Osteocyte (in vitro differentiated cells): ENCODE measurements at places on chromosomes 11 and 22. TPM values are rescaled to one million over a fixed set of nuclear protein-coding genes. Genes with fewer than 3 reads are reported as not detected.

DNA sequence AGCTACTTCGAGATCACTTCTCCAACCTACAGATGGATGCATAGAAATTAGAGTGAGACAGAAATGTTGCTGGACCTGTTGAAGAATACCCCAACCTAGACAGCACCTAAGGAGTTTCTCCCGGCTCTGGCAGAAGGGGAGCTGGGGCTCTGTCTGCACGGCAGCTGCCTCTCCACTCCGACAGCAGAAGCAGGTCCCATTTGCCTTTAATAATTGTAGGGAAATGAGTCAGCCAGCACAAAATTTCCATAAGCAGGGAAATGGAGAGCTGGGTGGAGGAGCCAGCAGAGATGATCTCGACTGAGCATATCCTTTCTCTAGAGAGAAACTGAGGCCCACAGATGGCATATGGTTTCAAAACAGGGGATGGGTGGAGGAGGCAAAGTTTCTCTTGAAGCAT is 80.1 kb downstream of the EFCAB6 start:
- no peak overlapping the region for H3K27ac ChIP-seq
- H3K27me3 ChIP-seq = no peaks in the 10 kb centered on the region
- H3K4me1 ChIP-seq = no peaks in the 10 kb centered on the region
- H3K36me3 ChIP-seq = no peaks in the 10 kb centered on the region
- H3K4me3 ChIP-seq = no peak overlapping the region

DNA sequence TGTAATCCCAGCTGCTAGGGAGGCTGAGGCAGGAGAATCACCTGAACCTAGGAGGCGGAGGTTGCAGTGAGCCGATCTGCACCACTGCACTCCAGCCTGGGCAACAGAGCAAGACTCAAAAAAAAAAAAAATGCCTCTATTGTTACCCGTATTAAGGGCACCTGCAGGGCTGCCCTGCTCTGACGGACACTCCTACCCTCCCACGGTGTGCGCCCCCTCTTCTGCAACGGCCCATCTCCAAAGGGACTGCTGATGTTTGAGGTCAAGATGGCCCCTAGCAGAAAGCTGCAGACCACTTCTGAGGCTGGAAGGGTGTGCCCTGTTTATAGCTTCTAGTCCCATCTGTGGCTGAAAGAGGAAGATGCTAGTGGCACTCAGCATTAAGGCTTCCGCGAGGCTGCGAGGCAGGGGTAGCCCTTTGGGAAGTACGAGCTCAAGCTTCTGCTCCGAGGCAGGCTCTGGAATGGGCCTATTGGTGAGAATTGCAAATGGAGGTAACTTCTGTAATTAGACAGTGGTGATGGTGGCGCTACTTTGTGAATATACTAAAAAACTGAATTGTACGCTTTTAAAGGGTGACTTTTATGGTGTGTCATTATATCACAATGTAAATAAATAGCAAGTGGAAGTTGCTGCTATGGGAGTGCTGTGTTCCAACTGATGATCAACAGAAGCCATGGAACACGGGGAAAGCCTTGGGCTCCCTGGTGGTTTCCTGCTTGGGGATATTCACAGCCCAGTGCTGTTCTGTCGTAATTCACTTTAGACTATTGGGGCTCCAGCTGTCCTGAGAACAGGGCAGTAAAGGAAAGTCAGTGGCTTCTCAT is 24.3 kb downstream of the ARFGAP2 start:
- H3K4me1 ChIP-seq = peaks cover 28% of the 10 kb centered on the region
- H3K27me3 ChIP-seq = no peaks in the 10 kb centered on the region
- H3K36me3 ChIP-seq = peaks cover 12% of the 10 kb centered on the region

- peaks cover 13% of the 10 kb centered on the region for H3K4me1 ChIP-seq
- no peaks in the 10 kb centered on the region for H3K27me3 ChIP-seq
- DNase-seq = no peak
- no peak overlapping the region for H3K4me3 ChIP-seq
Observed at GRCh38 chr11:69136471-69136870, 19.3 kb upstream of the SMIM38 start.

GRCh38 chr11:30859669-30860068 is 273.5 kb upstream of the MPPED2 start:
- no peak for DNase-seq
- H3K4me3 ChIP-seq = no peak overlapping the region
- H3K36me3 ChIP-seq = no peaks in the 10 kb centered on the region
- H3K27ac ChIP-seq = no peak overlapping the region

- H3K27ac ChIP-seq = no peak overlapping the region
- peaks cover 47% of the 10 kb centered on the region for H3K27me3 ChIP-seq
- no peak for DNase-seq
- no peaks in the 10 kb centered on the region for H3K4me1 ChIP-seq
- H3K36me3 ChIP-seq = no peaks in the 10 kb centered on the region
Observed at GRCh38 chr11:118167253-118167652, 9.2 kb downstream of the SCN2B start.

GRCh38 chr11:94032725-94033124 is 11.6 kb downstream of the HEPHL1 start:
- no peak overlapping the region for H3K4me3 ChIP-seq
- no peaks in the 10 kb centered on the region for H3K4me1 ChIP-seq
- no peaks in the 10 kb centered on the region for H3K27me3 ChIP-seq
- DNase-seq = no peak
- no peak overlapping the region for H3K27ac ChIP-seq

CD3E gene
- not detected in 2 replicates for total RNA-seq
